ENCODE measurements at places on chromosomes 13 and 19. TPM values are rescaled to one million over a fixed set of nuclear protein-coding genes. Genes with fewer than 3 reads are reported as not detected.

GRCh38 chr19:41621654-41622053, 5.2 kb downstream of the CEACAM4 start:
- H3K36me3 ChIP-seq = no peaks in the 10 kb centered on the region
- no peak overlapping the region for H3K27ac ChIP-seq
- H3K4me1 ChIP-seq = no peaks in the 10 kb centered on the region
- no peak for DNase-seq
- H3K27me3 ChIP-seq = peaks cover 17% of the 10 kb centered on the region

DNA sequence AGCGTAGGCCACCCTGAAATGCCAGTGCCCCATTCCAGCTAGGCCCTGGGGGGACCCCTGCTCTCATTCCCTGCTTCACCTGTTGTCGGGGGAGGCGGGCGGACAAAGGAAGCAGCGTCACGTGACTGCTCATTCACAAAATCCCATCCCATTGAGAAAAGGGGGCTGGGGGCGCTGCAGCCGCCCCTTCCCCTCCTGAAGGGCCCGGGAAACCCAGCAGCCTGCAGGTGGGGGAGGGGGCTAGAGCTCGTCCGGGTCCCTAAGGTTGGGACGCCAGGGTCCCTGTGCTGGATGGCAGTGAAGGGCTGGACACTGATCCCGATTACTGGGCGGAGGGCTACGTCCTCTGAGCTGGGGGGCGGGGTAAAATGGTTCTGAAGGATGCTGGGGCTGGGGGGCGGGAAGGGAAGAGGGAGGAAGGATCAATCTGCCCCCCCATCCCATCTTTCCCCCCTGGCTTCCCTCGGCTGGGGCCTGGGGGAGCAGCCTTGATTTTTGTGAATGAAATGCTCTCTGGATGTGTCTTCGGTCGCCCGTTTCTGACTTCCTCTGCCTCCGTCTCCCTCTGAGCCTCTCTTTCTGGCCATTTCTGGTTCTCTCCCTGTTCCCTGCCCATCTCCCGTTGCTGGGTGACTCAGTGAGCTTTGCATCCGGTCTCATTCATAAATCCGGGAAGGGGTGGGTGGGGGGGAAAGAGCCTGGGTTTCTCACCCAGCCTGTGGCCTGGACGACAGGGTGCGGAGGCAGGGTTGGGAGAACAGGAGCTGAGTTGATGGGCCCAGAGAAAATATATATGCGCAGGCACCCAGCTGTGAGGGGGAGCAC, 816 bp downstream of the SPRED3 start:
- H3K4me1 ChIP-seq = peaks cover 20% of the 10 kb centered on the region
- DNase-seq = no peak
- no peak overlapping the region for H3K27ac ChIP-seq
- peaks cover 49% of the 10 kb centered on the region for H3K27me3 ChIP-seq

Gene PTGIR
- total RNA-seq = 46.7 TPM

Gene NLRP5
- not detected for total RNA-seq

Gene STAP2
- total RNA-seq = 13.1 TPM

GRCh38 chr19:4144666-4145249, 8.7 kb upstream of the CREB3L3 start:
- H3K36me3 ChIP-seq = no peaks in the 10 kb centered on the region
- H3K4me3 ChIP-seq = no peak overlapping the region
- peaks cover 17% of the 10 kb centered on the region for H3K27me3 ChIP-seq
- H3K4me1 ChIP-seq = peaks cover 5% of the 10 kb centered on the region

Gene OR4F17
- not detected for total RNA-seq

GRCh38 chr13:28035146-28035782, 46.8 kb upstream of the URAD start:
- H3K27me3 ChIP-seq = peaks cover 10% of the 10 kb centered on the region
- H3K27ac ChIP-seq = no peak overlapping the region
- no peak for DNase-seq
- H3K36me3 ChIP-seq = no peaks in the 10 kb centered on the region
- H3K4me1 ChIP-seq = peaks cover 9% of the 10 kb centered on the region

GRCh38 chr13:113049521-113049941, 56.1 kb upstream of the F7 start:
- H3K4me3 ChIP-seq = no peak overlapping the region
- no peak overlapping the region for H3K27ac ChIP-seq
- no peak for DNase-seq
- no peaks in the 10 kb centered on the region for H3K27me3 ChIP-seq

GRCh38 chr19:49489601-49490167, 2.3 kb downstream of the RPL13A start:
- H3K27ac ChIP-seq = peak overlapping the region; percentile 97
- H3K4me1 ChIP-seq = peaks cover 42% of the 10 kb centered on the region
- peaks cover 33% of the 10 kb centered on the region for H3K27me3 ChIP-seq
- peak overlapping the region; percentile 93 for H3K4me3 ChIP-seq

DNA sequence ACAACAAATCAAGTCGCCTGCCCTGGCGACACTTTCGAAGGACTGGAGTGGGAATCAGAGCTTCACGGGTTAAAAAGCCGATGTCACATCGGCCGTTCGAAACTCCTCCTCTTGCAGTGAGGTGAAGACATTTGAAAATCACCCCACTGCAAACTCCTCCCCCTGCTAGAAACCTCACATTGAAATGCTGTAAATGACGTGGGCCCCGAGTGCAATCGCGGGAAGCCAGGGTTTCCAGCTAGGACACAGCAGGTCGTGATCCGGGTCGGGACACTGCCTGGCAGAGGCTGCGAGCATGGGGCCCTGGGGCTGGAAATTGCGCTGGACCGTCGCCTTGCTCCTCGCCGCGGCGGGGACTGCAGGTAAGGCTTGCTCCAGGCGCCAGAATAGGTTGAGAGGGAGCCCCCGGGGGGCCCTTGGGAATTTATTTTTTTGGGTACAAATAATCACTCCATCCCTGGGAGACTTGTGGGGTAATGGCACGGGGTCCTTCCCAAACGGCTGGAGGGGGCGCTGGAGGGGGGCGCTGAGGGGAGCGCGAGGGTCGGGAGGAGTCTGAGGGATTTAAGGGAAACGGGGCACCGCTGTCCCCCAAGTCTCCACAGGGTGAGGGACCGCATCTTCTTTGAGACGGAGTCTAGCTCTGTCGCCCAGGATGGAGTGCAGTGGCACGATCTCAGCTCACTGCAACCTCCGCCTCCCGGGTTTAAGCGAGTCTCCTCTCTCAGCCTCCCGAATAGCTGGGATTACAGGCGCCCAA, at the start of gene LDLR:
TSS of gene LDLR (plus strand) at position 210 of the 760 bp plus-strand sequence. CDS start at position 296, 86 bp downstream.
- peaks cover 37% of the 10 kb centered on the region for H3K36me3 ChIP-seq
- peak; percentile 83 for DNase-seq
- H3K4me1 ChIP-seq = peaks cover 34% of the 10 kb centered on the region
- H3K4me3 ChIP-seq = peak within 1 kb of the TSS; percentile 96
- peak within 1 kb of the TSS; percentile 99 for H3K27ac ChIP-seq
- H3K27me3 ChIP-seq = no peaks in the 10 kb centered on the region

Gene MCEMP1
- not detected for total RNA-seq

Gene CDC37
- 252 TPM for total RNA-seq

DNA sequence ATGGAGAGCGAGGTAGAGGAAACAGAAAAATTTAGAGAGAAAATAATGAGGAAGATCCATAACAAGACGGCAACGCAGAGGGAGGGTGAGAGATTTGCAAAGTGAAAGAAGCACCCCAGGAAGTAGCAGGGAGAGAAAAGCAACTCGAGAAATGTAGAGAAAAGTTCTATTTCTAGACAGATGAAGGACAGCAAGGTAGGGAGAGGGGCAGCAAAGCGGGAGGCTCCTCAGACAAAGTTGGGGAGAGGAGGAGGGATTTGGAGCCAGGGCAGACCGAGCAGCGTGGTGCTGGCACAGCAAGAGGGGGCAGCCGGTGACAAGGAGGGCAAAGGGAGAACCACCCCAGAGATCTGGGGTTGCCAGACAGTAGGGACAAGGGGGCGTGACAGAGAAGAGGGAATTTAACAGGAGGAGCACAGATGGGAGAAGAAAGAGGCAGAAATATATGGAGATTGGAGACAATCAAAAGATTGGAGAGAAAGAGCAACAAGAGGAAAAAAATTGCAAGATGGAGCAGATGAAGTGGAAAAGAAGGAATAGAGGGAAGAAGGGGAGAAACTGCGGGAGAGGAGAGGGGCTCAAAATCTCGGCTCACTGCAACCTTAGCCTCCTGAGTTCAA, 989 bp downstream of the ZNF766 start:
- peak; percentile 6 for DNase-seq
- H3K36me3 ChIP-seq = peaks cover 55% of the 10 kb centered on the region
- peaks cover 22% of the 10 kb centered on the region for H3K4me1 ChIP-seq
- peak overlapping the region; percentile 94 for H3K27ac ChIP-seq

DNA sequence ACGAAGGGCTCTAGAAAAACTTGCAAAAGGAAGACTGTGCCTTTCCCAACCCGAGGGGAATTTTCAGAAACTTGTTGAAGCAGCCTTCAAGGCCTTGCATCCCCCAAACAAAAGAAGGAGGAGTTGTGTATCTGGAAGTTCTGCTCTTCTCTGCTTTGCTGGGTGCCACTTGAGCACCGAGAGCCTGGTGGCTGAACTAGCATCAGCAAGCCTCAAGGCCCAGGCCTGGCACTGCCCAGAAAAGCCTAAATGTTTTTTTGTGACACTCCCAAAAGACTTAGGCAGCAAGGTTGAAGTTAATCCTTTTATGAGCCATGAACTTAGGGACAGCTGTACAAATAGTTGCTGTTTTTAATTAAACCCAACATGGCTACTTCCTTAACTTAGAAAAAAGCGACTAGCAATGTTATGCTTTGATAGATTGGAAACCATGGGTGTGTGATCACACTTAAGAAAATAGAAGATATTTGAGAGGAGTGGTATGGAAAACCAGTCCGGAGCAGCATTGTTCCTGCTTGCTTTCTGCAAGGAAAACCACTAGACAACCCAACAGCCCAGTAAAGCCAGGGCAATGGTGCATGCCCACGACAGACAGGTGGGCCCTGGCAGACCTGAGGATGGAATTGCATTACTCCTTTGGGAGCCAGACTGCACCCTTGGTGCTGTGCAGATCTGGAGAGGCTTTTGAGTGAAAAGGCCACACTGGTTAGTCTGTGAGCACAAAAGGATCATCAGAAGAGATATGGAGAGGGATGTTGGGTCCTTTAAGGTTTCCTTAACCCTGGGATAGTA, 788 bp upstream of the DLEU7 start:
- no peak for DNase-seq
- peaks cover 27% of the 10 kb centered on the region for H3K27me3 ChIP-seq
- peak overlapping the region; percentile 44 for H3K4me3 ChIP-seq
- H3K27ac ChIP-seq = no peak overlapping the region

DNA sequence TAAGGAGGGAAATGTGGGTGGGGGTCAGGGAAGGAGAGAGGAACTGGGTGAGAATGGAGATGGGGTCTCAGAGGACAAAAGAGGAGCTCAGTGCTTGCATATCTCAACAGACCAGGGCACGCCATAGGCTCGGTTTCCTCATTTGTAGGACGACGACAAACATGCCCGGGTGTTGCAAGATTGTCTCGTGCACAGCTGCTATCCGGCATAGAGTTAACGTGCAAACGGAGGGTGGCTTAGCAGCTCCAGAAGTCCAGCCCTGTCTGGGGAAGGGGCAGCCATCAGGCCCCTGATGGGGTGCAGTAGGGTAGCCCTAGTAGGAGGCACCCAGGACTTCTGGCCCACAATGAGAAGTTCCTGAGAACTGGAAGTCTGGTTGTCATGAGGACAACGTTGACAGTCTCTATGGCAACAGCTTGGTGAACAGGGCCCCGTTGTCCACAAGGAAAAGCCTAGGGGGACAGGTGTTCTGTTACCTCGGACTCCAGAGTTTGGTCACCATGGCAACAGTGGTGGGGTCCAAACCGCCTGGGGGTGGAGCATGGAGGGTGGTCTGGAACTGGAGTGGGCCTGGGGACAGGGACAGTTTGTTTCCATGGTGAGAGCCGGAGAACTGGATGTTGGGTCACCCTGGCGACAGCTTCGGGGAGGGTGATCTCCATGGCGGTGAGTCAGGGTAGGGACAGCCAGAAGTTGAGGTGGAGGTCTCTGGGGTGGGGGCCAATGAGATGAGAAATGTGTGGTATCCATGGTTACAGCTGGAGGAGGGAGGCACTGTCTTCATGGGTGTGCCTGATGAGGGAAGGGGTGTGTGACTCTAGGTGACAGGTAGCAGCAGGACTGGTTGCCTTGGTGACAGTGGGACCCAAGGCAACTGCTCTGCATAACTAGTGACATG, 16.8 kb downstream of the TM6SF2 start:
- DNase-seq = no peak
- H3K4me3 ChIP-seq = no peak overlapping the region
- H3K4me1 ChIP-seq = peaks cover 2% of the 10 kb centered on the region
- H3K27me3 ChIP-seq = peaks cover 74% of the 10 kb centered on the region
- H3K27ac ChIP-seq = no peak overlapping the region

GRCh38 chr19:17687857-17688784, at the start of gene UNC13A:
UNC13A (minus strand) TSS chr19:17688354; CDS start chr19:17688199, 155 bp downstream.
- peaks cover 7% of the 10 kb centered on the region for H3K4me1 ChIP-seq
- no peaks in the 10 kb centered on the region for H3K36me3 ChIP-seq
- peak within 1 kb of the TSS; percentile 38 for H3K4me3 ChIP-seq

- H3K36me3 ChIP-seq = no peaks in the 10 kb centered on the region
- H3K27me3 ChIP-seq = no peaks in the 10 kb centered on the region
- no peak for DNase-seq
- no peak overlapping the region for H3K4me3 ChIP-seq
- H3K4me1 ChIP-seq = peaks cover 3% of the 10 kb centered on the region
Measured at GRCh38 chr13:74174810-74175209, 40.6 kb upstream of the KLF12 start.

Gene COMP
- not detected for total RNA-seq

- peaks cover 36% of the 10 kb centered on the region for H3K4me1 ChIP-seq
- DNase-seq = peak; percentile 49
- no peak overlapping the region for H3K4me3 ChIP-seq
Measured at GRCh38 chr19:40596608-40597328, 4.4 kb upstream of the LTBP4 start.

GRCh38 chr19:1000095-1000494, at the start of gene GRIN3B:
GRIN3B (plus strand) TSS chr19:1000419; CDS start chr19:1000438, 19 bp downstream.
- H3K27ac ChIP-seq = no peak within 1 kb of the TSS
- H3K36me3 ChIP-seq = no peaks in the 10 kb centered on the region
- peaks cover 43% of the 10 kb centered on the region for H3K27me3 ChIP-seq
- H3K4me1 ChIP-seq = peaks cover 8% of the 10 kb centered on the region
- DNase-seq = peak; percentile 66

Gene ZNF724
- 13.9 TPM for total RNA-seq

Gene KCNRG
- 0.37 TPM for total RNA-seq

Gene C1QTNF9
- not detected for total RNA-seq

All from activated naive CD8-positive, alpha-beta T cell treated with anti-CD3 and anti-CD28 coated beads for 36 hours (primary cell).